ENCODE measurements at places on chromosomes 12 and 14. TPM values are rescaled to one million over a fixed set of nuclear protein-coding genes. Genes with fewer than 3 reads are reported as not detected.

DNA sequence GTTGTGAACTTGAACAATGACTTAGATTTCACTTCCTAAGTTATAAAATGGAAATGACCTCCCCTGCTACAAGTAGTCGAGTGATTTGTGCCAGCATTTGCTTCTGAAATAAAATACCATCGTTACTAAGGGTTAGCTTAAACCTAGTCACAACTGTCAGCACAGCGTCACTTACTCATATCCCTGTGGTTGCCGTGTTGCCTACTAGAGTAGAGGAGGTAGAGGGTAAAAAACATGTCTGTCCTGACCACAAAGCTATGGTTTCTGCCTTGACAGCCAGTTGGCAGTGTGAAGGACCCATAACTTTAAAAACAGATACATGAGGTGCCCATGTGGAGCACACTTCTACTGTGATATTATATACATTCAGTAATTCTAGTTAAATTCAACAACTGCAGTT is 234.2 kb upstream of the RGS6 start:
- no peak overlapping the region for H3K4me3 ChIP-seq
- no peaks in the 10 kb centered on the region for H3K36me3 ChIP-seq
- H3K27me3 ChIP-seq = no peaks in the 10 kb centered on the region
- no peak overlapping the region for H3K27ac ChIP-seq

DNA sequence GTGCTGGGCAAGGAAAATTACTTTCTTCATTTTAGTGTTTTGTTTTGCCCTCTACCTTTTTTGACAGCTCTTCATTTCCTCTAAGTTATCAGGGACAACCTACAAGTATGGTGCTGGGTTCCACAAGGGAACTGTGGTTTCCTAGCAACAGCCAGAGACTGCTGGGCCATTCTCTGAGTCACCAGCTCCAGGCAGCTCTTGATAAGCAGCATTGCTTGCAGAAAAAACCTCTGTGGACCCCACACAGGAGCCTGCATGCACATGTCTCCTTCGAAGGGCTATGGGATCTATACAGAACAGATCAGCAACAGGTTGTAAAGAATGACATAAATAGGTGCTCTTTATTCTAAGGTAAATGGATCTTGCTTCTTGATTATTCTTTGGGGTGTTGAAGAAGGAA is 81.0 kb upstream of the CCDC196 start:
- H3K27ac ChIP-seq = no peak overlapping the region
- H3K36me3 ChIP-seq = no peaks in the 10 kb centered on the region
- DNase-seq = no peak
- no peak overlapping the region for H3K4me3 ChIP-seq
- H3K4me1 ChIP-seq = no peaks in the 10 kb centered on the region
- H3K27me3 ChIP-seq = no peaks in the 10 kb centered on the region

DNA sequence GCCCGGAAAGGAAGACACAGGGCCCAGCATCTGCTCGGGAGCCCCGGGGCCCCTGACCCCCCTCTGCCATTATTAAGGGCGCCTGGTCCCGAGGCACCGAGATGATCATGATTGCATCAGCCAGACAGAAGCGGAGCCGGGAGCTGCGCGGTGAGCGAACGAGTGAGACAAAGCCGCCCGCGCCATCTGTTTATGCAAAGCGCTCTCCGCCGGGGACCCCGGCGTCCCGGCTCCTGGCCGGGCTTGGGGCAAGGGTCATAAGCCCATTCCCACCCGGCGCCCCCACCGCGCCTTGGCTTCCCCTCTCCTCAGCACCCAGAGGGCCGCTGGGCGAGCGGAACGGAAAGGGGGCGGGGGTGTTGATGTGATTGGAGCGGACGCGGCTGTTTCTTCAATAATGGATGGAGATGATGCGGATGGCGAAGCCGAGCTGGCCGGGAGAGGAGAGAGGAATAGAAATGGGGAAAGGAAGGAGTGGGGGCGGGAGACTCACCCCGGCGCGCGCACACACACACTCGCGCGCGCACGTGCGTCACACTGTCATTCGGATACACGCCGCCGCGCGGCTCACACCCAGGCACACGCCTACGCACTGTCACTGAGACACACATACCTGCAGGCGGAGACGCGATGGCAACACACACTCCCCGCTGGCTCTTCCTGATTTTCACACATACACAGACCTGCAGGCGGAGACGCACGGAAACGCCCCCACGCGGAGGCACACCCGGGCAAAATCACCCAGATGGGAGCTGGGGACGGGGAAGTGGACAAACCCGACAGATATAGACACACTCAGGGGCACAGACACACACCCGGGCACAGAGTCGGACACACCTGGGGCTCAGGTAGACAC is 10.7 kb downstream of the STAC3 start:
- H3K27ac ChIP-seq = no peak overlapping the region
- peaks cover 47% of the 10 kb centered on the region for H3K4me1 ChIP-seq
- DNase-seq = peak; percentile 67

DNA sequence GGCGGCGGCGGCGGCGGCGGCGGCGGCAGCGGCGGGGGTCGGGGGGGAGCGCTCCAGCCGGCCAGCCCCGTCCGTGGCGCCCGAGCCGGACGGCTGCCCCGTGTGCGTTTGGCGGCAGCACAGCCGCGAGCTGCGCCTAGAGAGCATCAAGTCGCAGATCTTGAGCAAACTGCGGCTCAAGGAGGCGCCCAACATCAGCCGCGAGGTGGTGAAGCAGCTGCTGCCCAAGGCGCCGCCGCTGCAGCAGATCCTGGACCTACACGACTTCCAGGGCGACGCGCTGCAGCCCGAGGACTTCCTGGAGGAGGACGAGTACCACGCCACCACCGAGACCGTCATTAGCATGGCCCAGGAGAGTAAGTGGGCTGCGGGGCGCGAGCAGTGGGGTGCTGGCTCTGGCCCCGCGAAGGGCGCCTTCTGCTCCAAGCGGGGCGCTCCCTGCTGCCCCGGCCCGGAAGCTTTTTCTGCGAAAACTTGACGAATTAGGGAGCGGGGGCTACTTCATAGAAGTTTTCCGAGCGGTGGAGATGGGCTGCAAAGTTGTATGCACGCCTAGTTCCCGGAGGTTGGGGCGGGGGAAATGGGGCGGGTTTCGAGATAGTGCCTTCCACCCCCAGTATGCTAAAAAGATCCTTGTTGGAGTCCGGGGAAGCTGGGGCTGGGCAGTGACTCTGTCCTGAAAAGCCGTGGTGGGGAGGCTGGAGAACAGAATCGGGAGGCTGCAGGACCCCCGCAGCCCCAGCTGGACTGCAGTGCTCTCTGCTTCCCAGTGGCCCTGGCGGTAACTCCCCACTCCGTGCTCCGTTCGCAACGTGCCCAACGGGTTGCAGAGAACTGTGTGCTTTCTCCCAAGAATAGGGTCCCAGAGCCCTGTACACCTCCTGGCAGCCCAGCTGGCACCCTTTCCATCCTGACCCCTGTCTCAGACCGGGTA is 751 bp downstream of the GDF11 start:
- peaks cover 5% of the 10 kb centered on the region for H3K36me3 ChIP-seq
- H3K4me1 ChIP-seq = peaks cover 8% of the 10 kb centered on the region
- peak; percentile 64 for DNase-seq
- H3K27me3 ChIP-seq = no peaks in the 10 kb centered on the region
- peak overlapping the region; percentile 87 for H3K4me3 ChIP-seq
- H3K27ac ChIP-seq = peak overlapping the region; percentile 74

DNA sequence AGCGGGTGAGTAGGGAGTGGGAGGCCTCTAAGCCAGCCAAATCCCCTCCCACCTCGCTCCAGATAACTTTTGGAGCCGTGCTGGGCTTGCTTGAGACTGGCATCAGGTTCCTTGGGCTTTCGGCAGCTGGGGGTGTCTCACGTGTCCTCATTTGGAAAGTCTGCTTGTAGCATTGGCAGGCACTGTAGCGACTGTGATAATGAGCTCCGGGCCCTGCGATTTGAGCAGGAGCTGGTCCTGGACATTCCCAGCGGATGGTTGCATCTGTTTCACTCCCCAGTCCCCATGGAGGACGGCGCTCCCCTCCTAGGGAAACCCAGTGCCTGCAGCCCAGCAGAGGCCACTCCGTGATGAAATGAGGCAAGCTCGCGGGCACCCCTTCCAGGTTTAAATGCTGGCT is 49.4 kb downstream of the DGLUCY start:
- DNase-seq = no peak
- H3K27me3 ChIP-seq = no peaks in the 10 kb centered on the region
- H3K4me1 ChIP-seq = no peaks in the 10 kb centered on the region
- H3K27ac ChIP-seq = no peak overlapping the region

GRCh38 chr12:53051881-53052412 is 2.1 kb downstream of the TNS2 start:
- H3K4me1 ChIP-seq = peaks cover 42% of the 10 kb centered on the region
- DNase-seq = no peak
- H3K4me3 ChIP-seq = no peak overlapping the region
- H3K27ac ChIP-seq = no peak overlapping the region

DNA sequence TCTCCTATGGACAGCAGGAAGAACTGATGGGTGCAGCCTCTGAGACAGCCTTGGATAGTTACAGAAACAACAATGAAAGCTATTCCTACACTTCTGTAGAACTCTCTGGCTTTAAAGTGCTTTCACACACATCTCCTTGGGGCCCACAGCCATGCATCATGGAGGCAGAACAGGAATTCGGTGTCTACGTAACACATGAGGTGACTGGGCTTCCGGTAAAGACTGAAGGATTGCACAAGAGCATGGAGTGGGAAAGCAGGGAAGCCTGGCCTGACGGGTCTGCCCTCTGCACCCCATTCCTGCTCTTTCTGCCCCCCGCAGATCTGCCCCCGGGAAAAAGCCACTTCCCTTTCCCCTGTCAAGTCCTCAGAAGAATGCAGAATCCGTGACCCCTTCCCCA is 82.6 kb downstream of the VWF start:
- no peak for DNase-seq
- H3K27ac ChIP-seq = no peak overlapping the region

GRCh38 chr12:131418121-131418520 is 292.8 kb upstream of the SFSWAP start:
- no peak overlapping the region for H3K27ac ChIP-seq
- no peaks in the 10 kb centered on the region for H3K36me3 ChIP-seq
- no peak overlapping the region for H3K4me3 ChIP-seq
- DNase-seq = no peak

DNA sequence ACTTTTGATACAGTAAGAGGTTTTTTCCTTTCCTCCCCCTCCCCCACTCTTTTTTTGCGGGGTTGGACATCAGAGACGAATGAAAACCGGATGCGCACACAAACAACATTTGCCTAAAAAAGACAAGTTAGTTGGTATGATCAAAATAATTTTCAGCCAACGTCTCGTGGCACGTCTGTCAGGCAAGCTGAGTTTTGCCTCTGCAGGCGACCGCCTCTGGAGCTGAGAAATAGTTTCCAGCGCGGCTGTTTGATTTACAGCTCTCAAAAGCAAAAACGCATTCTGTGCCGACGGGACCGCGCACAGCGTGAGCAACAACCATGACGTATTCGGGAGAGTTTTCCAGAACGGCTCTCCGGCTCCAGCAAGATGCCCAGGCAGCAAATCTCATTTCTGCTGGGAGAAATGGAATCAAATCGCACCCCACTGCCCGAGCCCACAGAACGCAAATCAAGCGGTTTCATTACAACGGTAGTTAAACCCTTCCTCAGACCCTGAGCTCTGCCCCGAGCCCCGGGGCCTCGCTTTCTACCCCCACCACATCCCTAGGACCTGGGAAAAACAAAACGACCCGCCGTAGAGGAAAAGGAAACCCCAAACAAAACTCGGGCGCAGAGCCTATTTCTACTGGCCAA is 14.2 kb upstream of the CALM1 start:
- H3K4me3 ChIP-seq = peak overlapping the region; percentile 75
- H3K4me1 ChIP-seq = no peaks in the 10 kb centered on the region
- no peak for DNase-seq
- H3K36me3 ChIP-seq = no peaks in the 10 kb centered on the region

BHLHE41 gene
- total RNA-seq = 3.4 TPM

CACNA1C gene
- 1.9 TPM for total RNA-seq

HVCN1 gene
- 5.8 TPM for total RNA-seq

STYK1 gene
- total RNA-seq = 1.6 TPM

SLC5A8 gene
- total RNA-seq = 0.11 TPM

CLEC12A gene
- not detected for total RNA-seq

PHETA1 gene
- 13.7 TPM for total RNA-seq

BEST3 gene
- 0.17 TPM for total RNA-seq

DHRS2 gene
- total RNA-seq = 0.44 TPM

SVOP gene
- total RNA-seq = not detected

KICS2 gene
- 8.2 TPM for total RNA-seq

CCDC38 gene
- total RNA-seq = not detected

Measured in H1 (cell line).